ENCODE measurements at places on chromosomes 7 and 10.

DNA sequence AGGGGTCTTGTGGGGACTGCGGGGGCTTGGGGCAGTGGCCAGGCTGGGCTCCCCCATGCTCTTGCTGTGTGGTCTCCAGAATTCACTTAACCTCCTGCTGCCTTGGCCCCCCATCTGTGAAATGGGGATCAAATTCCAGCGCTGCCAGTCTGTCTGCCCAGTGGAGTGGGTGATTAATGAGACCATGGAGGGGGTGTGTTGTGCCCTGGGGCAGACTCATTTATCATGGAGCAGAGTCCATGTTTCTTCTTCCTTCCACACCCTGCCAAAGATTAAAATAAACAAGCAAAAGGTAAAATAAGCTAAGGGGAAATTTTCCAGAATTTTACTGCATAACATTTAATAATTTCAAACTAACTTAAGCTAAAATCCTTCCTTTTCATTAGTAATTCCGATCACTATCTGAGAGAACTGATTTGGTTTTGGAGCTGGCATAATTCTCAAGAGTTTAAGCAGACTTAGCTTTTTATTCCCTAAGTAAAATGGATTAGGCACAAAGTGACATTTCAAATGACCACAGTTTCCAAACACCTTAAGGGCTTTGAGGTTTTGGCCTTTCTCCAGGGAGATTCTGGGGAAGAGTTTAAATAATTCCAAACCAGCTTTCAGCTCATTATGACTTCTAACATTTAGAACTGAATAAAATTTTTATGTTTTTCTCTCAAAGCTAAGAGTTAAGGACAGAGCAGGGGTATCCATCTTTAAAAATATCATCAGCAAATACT is 211.9 kb downstream of the CXCL12 start:
- DNase-seq = no peak

- no peak for DNase-seq
These were observed 225.2 kb downstream of the C7orf25 start for GRCh38 chr7:42686594-42687156.

- no peak for DNase-seq
These were observed 132.0 kb upstream of the FOXK1 start for GRCh38 chr7:4550117-4550516.

DNA sequence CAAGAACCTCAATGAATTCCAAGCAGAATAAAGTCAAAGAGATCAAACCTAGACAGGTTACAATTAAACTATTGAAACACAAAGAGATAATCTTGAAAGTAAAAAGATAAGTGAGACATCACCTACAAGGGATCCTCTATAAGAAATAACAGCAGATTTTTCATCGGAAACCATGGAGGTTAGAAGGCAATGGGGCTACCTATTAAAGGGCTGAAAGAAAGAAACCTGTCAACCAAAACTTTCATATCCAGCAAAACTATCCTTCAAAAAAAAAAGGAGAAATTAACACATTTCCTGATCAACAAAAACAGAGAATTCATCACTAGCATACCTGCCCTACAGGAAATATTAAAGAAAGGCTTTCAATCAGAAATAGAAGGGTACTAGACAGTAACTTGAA is 244.9 kb downstream of the ARHGAP12 start:
- DNase-seq = no peak

- no peak for DNase-seq
These were observed 131.5 kb downstream of the C10orf105 start for GRCh38 chr10:71587941-71588573.

DNA sequence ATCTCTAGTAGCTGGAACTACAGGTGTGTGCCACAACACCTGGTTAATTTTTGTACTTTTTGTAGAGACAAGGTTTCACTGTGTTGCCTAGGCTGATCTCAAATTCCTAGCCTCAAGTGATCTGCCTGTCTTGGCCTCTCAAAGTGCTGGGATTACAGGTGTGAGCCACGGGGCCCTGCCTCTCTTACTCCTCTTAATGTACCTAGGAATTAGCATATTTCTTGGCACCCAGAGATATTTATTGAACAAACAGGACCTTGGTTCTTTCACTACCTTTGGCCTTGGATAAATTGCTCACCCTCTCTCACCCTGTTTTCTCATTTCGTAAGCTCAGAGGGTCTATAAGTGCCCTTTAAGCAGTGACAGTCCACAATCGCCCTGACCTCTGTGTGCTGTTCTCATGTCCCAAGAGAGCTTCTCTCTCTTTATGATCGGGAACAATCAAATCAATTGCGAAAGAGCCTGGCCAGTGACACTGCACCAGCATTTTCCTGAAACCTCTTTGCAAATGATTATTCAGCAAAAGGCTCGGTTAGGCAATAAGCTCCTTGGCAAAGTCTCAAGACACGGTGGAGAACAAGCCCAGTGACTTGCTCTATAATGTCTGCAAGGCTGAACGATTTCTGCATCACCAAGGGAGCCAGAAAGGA is 117.7 kb downstream of the APBB1IP start:
- DNase-seq = no peak

DNA sequence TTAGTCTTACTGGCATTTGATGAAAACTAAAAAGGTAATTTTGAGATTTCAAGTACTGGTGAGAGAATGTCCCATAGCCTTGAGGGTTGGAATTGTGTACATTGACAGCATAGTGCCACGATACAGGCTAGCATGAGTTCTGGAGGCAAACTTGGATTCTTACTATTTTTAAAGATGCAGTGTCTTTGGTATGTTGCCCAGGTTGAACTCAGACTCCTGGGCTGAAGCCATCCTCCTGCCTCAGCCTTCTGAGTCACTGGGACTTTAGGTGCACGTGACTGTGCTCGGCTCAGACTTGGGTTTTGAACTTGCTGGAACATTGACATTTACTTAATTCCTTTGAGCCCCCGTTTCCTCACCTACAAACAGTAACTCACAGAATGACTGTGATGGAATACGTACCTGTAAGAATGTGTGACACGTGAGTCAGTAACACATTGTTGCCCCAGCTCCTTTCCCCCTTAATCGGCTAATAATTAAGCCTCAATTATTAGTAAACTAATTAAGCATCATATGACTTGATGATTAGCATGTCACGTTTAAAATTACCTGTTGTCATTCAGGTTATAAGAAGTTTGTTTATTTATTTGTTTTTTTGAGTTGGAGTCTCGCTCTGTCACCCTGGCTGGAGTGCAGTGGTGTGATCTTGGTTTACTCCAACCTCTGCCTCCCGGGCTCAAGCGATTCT is 10.6 kb downstream of the DNAJB6 start:
- DNase-seq = no peak

DNA sequence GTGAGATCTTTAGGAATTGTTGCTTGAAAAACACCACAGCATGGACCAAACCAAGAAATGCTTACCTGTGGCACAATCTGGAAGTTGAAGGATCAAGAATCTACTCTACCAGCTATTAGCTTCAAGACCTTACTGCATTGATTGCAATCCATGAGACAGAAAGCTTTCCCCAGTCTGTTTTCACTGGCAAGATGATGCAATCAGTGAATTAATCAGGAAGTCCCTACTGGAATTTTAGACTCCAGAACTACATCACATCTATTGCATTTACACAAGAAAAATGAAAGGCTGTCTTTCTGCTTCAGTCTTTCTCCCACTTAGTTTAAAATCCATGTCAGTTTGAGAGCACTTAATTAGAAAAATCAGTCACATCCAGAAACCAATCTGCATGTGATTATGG is 191.7 kb downstream of the TFEC start:
- DNase-seq = no peak

- no peak for DNase-seq
These were observed 15.5 kb downstream of the LZTS2 start for GRCh38 chr10:101014966-101015581.

DNA sequence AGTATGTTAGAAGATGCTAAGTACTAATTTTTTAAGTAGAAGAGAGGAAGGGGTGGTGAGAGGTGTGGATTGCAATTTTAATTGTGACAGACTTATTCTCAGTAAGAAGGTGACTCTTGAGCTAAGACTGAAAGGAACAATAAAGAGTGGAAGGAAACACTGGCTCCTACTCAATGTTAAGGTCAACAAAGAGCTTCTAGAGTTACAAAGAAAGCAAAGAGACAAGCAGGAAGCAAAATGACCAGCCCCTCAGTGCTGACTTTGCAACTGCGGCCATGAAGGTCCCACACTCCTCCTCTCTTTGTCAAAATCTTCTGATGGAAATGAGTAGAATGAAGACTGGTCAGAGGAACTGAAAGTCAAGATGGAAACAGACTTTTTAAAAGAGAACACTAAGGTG is 79.9 kb upstream of the FOXI2 start:
- DNase-seq = no peak

DNA sequence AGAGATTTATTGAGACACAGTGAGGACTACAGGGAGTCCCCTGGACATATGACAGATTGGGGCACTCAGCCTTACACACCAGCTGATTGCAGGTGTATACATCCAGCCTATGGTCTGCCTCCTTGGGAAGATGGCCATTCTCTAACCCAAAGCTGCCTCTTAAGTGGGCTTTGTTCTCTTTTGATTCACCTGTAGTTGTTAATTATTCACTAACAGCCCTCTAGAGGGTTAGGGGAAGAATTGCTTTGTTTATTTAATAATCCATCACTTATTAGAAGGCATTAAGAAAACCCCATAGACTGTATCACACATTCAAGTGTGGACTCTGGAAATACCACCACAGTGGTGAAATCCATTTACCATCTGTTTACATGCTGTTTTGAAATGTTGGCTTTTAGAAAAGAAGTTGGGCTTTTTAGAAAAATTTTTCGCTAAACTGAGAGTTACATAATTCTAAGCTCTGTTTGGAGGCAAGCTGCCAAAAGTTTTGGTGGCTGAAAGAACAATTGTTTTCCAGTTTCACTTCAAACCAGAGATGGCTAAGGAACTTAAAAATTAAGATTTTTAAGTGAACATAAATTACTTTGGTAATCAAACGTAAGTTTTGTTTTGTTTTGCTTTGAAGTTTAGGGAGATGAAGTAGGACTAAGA is 379.1 kb downstream of the ADRA2A start:
- no peak for DNase-seq

DNA sequence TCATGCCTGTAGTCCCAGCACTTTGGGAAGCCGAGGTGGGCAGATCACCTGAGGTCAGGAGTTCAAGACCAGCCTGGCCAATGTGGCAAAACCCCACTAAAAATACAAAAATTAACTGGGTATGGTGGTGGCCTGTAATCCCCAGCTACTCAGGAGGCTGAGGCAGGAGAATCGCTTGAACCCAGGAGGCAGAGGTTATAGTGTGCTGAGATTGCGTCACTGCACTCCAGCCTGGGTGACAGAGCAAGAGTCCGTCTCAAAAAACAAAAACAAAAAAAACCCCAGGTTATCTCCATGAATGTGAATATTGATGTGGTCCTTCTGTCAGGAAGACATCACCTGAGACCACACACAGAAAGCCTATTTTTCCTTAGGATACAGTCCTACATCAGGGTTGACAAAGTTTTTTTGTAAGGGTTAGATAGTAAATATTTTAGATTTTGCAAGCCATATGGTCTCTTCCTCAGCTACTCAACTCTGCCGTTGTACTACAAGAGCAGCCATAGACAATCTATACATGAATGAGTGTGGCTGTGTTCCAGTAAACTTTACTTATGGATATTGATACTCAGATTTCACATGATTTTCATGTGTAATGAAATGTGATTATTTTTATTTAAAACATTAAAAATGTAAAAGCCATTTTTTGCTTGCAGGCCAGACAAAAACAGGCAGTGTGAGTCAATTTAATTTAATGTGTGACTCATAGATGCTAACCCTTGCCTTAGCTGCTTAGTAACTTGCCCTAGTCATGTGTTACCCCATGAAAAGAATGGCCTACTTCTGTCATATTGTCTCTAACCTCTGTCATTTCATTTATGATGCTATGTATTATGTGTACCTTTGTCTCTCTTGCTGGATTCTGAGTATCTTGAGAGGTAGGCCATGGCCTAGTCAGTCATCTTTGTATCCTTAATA is 78.1 kb downstream of the TPST1 start:
- DNase-seq = no peak

- no peak for DNase-seq
These were observed 67.4 kb downstream of the LRRC18 start for GRCh38 chr10:48872234-48872633.

DNA sequence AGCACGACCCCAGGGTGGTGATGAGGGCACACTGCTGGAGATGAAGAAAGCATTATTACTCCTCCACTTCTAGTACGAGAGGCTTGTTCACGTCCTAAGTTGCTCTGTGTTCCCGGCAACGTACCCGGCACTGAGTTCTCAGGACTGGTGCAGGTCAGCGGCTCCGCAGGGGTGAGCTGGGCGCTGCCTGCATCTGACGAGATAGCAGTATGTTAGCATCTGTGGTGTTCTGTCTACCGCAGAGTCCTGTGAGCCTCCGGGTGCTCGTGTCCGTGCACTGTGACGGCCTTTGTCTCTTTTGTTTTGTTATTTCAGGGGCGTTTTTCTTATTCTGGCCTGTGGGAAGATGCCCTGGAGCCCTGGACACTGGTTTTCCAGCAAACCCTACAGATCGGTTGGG is 507.8 kb downstream of the DNAJB6 start:
- no peak for DNase-seq

- no peak for DNase-seq
These were observed 58.6 kb downstream of the JAKMIP3 start for GRCh38 chr10:132124201-132124920.

- DNase-seq = no peak
These were observed 166.2 kb downstream of the PTPN20 start for GRCh38 chr10:47077386-47077785.

DNA sequence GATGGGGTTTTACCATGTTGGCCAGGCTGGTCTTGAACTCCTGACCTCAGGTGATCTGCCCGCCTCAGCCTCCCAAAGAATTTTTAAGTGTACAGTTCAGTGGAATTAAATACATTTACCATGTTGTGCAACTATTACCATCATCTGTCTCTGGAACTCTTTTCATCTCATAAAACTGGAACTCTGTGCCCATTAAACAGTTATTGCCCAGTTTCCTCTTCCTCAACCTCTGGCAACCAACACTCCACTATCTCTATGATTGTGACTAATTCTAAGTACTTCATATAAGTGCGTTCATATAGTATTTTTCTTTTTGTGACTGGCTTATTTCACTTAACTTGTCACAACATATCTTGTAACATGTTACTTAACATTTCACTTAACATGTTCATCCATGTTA is 41.3 kb upstream of the ATXN7L1 start:
- DNase-seq = no peak

DNA sequence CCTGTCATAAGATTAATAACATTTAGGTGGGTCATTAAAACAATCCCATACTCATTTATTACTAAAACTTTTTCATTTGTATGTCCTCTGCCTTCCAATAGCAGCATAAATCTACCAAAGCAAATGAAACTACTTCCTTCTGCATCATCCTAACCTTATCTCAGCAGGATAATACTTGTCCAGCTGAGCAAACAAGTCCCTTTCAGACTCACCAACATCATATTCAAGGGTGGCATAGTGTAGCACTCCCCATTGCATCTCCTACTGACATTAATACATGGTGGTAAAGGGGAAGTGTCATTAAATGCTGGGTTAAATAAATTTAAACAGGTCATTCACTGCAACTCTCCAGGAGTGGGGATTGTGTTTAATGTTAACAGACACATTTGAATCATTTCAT is 3.4 kb upstream of the MINDY3 start:
- DNase-seq = no peak

- no peak for DNase-seq
These were observed 11.1 kb upstream of the DNMBP start for GRCh38 chr10:100020886-100021253.

- DNase-seq = no peak
These were observed 305.4 kb upstream of the PODXL start for GRCh38 chr7:131861620-131862346.
